Activated CD4-positive, alpha-beta T cell treated with anti-CD3 and anti-CD28 coated beads for 1 hour (primary cell): ENCODE measurements at places on chromosomes 12 and 14.

GRCh38 chr12:6185961-6186827, 14.0 kb upstream of the CD9 start:
- DNase-seq = no peak

GRCh38 chr14:21631084-21631483, 3.7 kb downstream of the OR10G2 start:
- no peak for DNase-seq

GRCh38 chr14:79415726-79416125, 795.6 kb downstream of the DIO2 start:
- DNase-seq = no peak

- DNase-seq = no peak
These were observed 227.2 kb upstream of the ATP2B1 start for GRCh38 chr12:89935850-89936249.

DNA sequence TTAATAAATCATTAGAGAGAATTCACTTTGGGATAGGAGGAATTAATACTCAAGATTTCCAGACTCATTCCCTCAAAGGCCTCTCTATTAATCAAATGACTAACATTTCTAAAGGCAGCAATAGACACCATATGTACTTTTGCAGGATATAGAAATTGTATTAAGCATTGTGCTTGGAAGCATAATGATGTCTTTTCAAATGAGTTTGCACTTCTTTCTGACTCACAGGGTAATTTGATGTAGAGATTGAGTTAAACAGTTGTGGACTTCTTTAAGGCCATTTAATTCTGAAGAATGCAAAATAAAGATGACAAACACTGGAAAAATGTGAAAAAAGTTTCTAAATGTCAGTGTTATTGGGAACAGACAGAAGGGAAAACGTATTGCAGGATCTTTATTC, 63.4 kb upstream of the CSRP2 start:
- DNase-seq = no peak

- DNase-seq = no peak
These were observed 155.7 kb downstream of the GALC start for GRCh38 chr14:87837296-87837695.

GRCh38 chr12:110531741-110532333, 29.7 kb downstream of the RAD9B start:
- DNase-seq = no peak

GRCh38 chr12:112160611-112161010, 35.3 kb downstream of the TRAFD1 start:
- DNase-seq = no peak

DNA sequence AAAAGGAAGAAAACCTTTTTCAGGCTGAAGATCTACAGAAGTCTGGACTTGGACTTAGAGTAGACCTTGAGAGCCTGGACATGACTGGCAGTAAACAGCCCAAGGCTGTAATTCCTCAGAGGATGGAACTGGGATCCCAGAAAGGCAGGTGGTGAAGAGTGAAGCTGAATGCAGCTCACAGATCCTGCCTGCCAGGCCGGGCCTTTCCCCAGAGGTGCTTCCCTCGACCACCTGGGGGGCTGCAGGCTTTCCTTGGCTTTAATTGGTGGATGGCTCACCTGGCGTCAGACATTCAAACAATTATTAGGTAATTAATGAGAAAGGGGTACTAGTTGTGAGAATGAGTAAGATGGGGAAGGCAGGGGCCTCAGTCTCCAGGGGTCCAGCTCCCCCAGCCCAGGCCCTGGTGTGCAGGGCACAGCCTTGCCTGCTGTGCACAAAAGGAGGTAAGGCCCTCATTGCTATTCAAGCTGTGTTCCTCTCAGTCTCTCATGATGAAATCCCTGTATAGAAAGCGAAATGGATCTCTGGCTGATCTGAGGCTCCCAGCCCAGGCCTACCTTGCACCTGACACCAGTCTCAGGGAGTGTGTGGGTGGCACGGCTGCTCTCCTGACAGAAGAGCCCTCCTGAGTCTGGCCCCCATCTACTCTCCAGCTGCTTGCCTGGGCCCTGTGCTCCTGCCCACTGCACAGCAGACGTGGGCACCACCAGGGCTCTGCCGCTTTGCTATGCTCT, 63.0 kb upstream of the TCL1A start:
- DNase-seq = no peak

GRCh38 chr14:93974833-93975232, 1.5 kb downstream of the ASB2 start:
- DNase-seq = no peak

DNA sequence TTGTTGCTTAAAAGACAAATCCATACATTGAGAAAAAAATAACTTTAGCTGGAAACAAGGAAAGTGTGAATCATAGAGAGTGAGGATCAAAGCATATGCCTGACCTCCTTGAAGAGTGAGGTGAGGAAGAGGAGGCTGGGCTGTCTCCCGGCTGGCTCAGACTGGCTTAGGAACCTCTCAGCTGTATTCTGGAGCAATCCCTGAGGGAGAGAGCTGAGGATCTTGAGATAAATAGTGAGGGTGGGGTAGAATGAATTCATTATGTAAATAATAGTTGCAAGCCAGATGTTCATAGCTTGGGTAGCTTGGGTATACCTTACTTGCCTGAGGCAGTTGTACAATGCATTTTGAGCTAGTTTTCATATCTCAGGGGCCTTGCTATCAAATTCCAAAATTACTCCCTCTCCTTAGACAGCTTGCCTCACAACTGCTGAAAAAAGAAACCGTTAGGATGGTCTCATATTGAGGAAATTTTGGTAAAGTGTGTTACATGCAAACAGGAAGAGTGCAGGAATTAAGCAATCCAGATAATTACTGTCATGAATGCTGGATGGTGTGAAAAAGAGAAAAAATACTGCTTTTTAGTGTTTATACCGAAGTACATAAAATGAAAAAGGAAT, 30.5 kb upstream of the SLC15A5 start:
- no peak for DNase-seq

GRCh38 chr12:104384141-104384880, 72.4 kb upstream of the CHST11 start:
- DNase-seq = no peak

- no peak for DNase-seq
These were observed 4.1 kb downstream of the ARF6 start for GRCh38 chr14:49896966-49897365.

- DNase-seq = peak; percentile 76
These were observed 2.9 kb upstream of the ZFP36L1 start for GRCh38 chr14:68795597-68796417.

GRCh38 chr12:129641926-129642325, 261.9 kb downstream of the TMEM132D start:
- no peak for DNase-seq

DNA sequence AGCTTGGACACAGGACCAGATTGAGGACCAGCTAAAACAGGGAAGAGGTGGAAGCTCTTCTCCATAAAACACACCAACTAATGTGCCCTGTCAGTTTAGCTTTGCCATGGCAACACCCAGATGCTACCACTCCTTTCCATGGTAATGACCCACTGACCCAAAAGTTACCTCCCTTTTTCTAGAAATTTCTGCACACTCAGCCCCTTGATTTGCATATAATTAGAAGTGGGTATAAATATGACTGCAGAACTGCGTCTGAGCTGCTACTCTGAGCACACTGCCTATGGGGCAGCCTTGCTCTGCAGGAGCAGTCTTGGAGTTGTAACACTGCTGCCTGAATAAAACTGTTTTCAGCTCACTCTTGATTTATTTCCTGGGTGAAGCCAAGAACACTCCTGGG, 3.2 kb upstream of the TDG start:
- DNase-seq = no peak

DNA sequence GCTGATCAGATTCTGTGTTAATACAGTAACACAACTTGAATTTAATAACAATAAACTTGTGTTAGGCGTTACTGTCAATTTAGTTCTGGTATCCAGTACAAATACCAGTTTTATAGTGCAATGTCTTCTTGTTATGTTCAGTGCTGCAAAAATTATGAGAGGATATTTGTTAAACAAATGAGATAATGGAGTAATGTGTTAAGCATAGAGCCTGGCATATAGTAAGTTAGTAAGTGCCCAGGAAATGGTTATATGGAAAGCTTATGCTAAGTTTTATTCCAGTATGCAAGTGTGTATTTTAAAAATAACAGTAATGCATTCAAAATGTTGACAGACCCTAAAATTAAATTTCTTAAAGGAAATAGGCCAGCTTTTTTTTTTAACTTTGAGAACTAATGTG, 1.8 kb downstream of the VRK1 start:
- DNase-seq = no peak

DNA sequence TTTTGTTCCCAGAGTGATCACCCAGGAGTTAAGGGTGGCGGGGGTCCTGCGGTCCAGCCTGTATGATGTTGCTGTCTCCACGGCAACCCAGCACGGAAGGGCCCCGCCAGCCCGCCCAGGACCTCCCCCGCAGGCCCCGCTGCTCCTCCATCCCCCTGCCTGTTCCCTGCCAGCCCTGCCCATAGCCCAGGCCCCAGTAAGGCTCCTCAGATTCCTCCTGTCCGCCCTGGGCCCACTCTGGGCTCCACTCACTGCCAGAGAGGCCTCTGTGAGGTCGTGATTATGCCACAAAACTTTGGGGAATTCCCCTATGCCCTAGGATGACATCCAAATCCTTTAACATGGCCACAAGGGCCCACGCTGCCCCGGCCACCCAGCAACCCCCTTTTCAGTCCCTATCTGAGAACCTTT, 20.8 kb downstream of the HSP90AA1 start:
- no peak for DNase-seq

DNA sequence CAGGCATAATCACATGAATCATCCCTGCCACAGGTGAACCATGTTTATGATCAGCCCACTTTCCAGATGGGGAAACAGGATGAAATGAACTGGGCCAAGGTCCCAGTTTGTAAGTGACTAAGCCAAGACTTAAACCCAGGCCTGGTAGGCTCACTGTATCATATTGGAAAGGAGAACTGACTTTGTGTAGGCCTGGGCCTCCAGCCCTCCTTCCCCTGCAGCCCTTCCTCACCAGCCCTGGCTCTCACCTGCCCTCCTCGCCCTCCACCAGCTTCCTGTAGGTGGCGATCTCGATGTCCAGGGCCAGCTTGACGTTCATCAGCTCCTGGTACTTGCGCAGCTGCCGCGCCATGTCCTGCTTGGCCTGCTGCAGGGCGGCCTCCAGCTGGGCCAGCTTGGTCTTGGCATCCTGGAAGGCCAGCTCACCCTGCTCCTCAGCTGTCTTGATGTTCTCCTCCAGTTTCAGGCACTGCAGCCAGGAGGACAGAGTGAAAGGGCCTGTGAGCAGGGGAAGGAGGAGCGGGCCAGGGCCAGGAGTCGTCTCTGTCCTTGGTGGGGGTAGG, 19.8 kb downstream of the KRT80 start:
- no peak for DNase-seq

GRCh38 chr12:84811291-84811690, 101.3 kb downstream of the SLC6A15 start:
- no peak for DNase-seq

DNA sequence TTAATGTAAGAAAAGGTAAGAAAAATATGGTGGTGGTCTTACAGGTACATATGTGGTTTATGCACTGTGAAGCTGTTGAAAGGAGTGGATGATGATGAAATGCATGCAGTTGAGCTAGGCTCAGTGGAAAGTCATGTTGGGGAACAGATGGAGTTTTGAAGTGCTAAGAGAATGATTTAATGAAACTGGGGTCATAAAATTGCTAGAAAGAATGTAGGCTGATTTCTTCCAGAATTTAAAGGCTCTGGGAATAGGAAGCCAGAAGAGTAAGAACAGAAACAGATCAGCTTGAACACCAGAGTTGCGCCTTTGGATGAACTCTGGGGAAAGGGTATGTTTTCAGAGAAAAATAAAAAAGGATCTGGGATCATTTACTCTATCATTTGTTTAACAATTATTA, 146.5 kb downstream of the MON2 start:
- no peak for DNase-seq

- DNase-seq = no peak
These were observed 46.7 kb downstream of the MSRB3 start for GRCh38 chr12:65325183-65325582.

GRCh38 chr14:50569714-50570274, 9.8 kb downstream of the ATL1 start:
- DNase-seq = no peak

DNA sequence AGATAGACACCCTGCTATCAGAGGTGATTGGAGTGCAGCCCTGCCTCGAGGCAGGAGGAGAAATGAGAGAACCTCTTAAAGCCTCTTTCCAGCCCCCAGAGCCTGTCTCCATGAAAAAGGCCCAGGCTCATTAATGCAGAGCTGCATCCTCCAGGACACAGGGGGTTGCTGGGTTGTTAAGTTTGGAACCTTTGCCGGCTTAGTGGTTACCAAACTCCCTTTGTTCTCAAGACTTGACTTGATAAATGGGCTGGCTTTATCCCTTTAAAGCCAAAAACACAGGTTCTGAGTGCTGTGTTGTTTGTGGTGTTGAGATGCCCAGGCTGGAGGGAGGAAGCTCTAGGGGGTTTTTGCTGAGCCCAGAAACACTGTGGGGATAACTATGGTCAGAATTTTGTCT, 71.0 kb downstream of the DAD1 start:
- no peak for DNase-seq

DNA sequence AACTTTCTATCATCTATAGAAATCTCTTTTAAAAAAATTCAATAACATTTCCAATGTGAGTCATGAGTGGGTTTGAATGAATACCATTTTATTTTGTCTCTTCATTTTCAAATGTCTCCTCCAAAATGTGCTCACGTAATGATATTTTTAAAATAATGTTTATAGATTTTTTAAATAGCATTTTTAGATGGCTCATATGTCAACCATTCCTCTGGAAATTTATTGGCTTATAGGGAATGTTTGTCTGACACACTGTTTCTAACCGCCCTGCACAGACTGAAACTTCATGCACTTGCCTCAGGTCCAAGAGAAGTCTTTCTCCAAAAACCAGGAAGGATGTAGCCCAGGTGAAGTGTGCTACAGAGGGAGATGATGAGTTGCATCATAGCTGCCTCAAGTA, 88.8 kb upstream of the PLEKHG7 start:
- DNase-seq = no peak

GRCh38 chr12:40469736-40470135, 222.5 kb upstream of the CNTN1 start:
- DNase-seq = no peak
